ENCODE measurements at places on chromosomes 4 and X.

DNA sequence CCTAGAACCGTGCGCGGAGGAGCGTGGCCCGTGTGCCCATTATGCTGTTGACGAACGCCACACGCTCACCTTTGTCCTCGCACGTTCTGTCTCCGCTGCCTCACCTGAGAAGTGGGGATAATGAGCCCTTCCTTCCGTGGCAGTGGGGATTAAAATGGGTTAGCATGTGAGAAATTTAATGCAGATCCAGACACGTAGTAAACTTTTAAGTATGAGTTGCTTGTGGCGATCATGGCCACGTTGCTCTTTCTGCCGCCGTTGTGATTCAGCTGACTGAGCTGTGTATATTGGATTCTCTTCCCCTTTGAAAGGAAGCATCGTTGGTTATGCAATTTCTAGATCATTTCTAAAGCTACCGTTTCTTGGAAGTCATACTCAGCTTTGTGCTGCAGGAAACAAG lies 16.5 kb downstream of the TBC1D14 start:
- no peak for DNase-seq

DNA sequence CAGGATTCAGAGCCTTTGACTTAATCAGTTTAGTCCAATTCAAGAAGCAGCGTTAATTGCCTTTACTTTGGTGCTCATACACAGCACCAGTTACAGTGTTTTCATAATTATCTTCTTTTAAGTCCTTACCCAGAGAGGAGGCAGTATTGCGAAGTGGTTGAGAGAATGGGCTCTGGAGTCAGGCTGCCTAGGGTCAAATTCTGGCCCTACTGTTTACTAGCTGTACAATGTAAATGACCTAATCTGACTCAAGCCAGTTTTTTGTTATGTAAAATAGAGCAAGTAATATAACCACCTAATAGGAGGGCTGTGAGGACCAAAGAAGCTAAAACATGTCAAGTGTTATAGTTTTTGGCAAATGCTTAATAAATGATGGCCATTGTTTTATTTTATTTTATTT lies 27.6 kb downstream of the WDR44 start:
- DNase-seq = no peak

DNA sequence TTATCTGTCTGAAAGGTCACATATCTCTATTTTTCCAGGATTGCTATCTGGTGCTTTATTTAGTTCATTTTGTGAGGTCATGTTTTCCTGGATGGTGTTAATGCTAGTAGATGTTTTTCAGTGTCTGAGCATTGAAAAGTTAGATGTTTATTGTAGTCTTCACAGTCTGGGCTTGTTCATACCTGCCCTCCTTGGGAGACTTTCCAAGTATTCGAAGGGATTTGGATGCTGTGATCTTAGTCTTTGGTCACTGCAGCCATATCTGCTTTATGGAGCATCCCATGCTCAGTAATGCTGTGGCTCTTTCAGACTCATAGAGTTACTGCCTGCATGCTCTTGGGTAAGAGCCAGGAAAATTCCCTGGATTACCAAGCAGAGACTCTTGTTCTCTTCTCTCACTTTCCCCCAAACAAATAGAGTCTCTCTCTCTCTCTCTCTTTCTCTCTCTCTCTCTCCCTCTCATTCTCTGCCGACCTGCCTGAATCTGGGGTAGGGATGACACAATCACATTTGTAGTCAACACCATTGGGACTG lies 130.0 kb downstream of the AR start:
- DNase-seq = no peak

DNA sequence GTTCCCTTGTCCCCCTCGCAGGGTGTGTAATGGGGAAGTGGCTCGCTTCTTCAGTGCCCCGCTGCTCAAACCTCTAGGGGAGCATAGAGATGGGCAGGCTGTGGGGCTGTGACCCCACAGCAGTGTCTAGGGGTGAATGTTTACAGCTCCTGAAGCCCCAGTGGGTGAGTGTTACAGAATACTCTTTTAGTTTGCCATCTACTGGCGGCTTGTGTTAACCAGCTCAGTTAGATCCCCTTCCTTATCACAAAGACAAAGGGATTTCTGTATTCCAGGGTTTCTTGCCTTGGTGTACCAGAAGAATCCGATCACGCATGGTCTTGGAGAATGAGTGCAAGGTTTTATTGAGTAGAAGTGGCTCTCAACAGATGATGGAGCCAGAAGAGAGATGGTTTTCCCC lies 108.1 kb upstream of the IQCM start:
- DNase-seq = no peak

GRCh38 chr4:53551958-53552357 lies 39.3 kb downstream of the LNX1 start:
- DNase-seq = no peak

- no peak for DNase-seq
Observed at GRCh38 chr4:104492183-104492771, 2.4 kb downstream of the CXXC4 start.

GRCh38 chr4:7727749-7728148 lies 211.9 kb downstream of the AFAP1 start:
- DNase-seq = no peak

GRCh38 chrX:10174810-10175209 lies 18.0 kb downstream of the CLCN4 start:
- no peak for DNase-seq

GRCh38 chr4:813900-814299 lies 12.0 kb downstream of the CPLX1 start:
- no peak for DNase-seq

- no peak for DNase-seq
Observed at GRCh38 chrX:139881572-139881971, 51.3 kb downstream of the ATP11C start.

- no peak for DNase-seq
Observed at GRCh38 chrX:152037183-152037582, 62.7 kb upstream of the GABRE start.

GRCh38 chr4:7156761-7157488 lies 35.4 kb upstream of the SORCS2 start:
- no peak for DNase-seq

- no peak for DNase-seq
Observed at GRCh38 chrX:21986596-21986995, 45.5 kb upstream of the PHEX start.

DNA sequence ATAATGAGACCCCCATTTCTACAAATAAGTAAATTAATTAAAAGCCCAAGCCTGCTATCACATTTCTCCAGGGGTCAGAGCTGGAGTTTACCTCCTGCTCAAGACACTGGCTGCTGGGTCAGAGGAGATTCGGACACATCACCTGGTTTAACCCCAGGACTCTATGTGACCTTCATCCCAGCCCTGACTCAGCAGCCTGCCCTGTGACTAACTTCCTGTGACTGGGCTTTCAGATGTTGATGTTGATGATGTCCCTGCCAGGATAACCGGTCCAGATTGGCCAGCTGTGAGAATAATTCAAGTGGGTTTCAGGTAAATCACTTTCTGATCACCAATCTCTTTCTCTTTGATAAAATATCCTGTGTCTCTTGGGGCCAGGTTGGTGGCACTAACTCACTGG lies 102.4 kb upstream of the MAML3 start:
- no peak for DNase-seq

- DNase-seq = no peak
Observed at GRCh38 chr4:150411520-150411919, 170.4 kb upstream of the MAB21L2 start.

DNA sequence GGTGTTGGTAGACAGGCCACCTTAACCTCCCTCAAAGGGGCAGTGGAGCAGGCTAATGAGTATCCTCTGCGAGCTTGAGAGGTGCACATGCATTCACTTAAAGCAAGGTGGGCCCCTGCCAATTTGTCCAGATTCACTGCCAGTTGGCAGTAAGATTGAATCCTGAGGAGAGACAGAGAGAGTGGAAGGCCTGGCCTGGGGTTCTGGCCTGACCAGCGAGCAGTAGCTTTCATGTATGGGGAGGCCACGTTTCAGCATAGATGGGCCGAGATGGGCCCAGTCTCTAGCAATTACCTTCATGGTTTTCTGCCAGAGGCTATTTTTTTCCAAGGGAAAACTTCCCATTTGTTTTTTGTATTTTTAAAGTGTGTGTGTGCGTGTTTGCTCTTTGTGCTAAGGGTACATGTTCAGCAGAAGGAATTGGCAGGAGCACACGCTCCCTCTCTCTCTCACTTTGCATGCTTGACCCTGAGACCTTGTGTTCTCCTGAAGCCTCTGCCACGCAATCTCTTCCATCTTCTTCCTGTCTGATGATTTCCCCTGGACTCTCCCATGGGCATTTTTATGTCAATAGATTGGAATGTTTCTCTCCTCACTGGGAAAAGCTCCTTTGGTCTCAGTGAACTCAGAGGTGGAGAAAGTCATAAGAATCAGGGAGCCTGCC lies 215.8 kb upstream of the SFRP2 start:
- DNase-seq = no peak

DNA sequence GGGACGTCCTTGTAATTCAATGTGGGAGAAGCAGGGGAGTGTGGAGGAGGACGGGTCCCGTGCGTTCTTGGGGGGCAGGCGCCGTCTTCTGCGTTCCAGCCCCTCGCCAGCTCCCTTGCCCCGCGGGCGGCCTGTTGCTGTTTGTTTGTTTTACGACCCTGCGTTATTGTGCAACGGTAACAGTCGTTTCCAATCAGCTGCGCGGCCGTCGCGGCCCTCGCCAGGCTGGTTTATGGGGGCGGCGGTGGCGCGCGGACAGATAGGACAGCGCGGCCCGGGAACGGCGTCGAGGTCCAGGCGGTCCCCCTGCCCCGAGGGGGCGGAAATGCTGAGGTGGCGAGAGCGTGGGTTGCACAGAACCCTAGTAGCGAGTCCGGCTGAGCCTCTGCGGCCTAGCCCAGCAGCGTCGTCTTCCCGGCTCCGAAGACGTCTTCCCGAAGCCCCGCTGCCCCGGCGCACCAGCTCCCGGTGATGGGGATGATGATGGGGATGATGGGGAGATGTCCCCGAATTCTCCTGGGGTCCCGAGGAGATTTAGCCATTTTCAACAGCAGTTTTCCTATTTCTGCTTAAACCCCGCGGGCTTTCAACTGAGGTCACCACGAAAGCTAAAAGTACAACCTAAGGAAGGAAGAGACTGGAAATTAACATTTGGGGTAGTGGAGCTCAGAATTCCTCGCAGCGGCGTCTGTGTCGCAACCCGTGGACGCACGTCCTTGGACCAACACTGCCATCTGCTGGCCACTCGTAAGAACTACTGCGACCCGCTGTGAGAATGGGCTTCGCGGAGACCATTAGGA lies 4.8 kb downstream of the PDGFRA start:
- no peak for DNase-seq

DNA sequence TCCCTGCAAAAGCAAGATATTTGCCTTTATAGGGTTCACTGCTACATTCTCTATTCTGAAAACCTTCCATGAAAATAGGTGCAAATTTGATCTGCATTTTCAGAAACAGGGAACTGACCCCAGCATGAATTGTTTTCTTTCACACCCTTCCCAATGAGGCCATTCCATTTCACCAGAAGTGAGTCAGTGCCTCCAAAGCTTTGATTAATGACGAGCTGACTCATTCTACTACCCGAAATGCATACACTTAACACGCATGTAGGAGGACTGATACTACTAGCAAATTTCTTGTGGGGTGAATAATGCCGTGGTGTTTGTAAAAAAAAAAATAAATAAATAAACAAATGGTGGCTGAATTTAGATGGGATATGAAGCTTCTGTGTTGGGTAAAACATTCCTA lies 146.9 kb upstream of the FGF13 start:
- no peak for DNase-seq

- no peak for DNase-seq
Observed at GRCh38 chr4:6886886-6887285, 22.7 kb upstream of the TBC1D14 start.

DNA sequence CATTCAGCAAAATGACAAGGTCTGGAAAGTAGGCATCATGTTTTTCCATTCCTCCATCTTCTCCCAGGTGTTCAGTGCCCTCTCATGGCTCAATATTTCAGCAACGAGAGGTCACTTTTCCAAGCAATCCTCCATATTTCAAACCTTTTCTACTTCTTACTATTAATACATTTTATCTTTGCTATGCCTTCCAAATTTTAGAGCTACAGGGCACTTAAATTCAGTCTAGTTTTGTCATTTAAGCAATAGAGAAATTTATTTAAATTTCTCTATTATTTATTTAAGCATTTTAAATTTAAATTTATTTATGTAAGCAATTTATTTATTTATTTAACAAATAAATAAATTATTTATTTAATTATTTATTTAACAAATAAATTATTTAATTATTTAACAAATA lies 305.1 kb upstream of the ANXA10 start:
- no peak for DNase-seq

DNA sequence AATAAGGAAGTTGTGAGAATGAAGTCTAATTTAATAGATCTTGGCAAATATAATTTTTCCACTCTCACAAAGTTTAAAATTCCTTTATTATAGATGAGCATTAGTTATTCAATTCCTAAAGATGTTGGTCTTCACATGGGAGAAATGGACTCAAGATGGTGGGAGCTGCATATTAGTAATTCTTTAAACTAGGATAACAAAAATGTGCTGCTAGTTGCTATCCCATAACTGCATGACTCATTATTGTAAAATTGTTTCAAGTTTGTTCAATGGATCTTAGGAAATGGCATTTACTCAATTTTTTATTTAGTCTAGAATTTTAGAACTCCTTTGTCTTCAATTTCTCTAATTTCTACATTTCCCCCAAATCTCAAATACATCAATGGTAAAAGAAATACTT lies 155.8 kb downstream of the ATP10D start:
- no peak for DNase-seq

GRCh38 chr4:30182786-30183185 lies 537.4 kb upstream of the PCDH7 start:
- no peak for DNase-seq

DNA sequence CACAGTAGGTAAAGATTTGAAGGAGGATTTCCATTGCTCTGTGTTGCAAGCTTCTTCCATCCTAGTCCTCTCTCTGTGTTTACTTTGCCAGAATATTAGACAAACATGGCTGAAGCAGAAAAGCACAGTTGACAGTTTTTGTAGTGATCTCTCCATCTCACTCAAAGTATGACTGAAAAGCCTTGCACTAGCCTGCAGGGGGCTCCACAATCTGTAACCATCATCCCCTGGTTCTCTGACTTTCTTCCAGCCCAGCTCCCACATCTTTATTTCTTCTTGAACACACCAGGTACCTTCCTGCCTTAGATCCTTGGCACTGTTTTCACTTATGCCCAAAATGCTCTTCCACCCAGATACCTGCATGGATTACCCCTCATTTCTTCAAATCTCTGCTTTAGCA lies 34.1 kb upstream of the HHIP start:
- no peak for DNase-seq

DNA sequence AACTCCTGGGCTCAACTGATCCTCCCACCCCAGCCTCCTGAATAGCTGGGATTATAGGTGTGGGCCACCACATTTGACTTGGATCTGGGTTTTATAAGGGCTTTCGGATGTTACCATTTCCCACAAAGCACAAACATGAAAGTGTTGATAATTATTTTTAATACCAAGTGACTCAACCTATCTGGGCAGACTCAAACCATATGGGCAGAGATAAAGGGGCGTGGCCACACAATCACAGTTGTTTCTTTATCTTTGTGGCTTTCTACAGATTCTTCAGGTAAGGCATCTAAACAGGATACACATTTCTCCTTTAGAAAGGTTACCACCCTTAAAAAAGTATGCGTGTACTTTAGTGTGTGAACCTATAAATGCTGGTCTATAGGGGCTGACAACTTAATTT lies 122.5 kb downstream of the ZNF827 start:
- DNase-seq = no peak

Measured in esophagus squamous epithelium (tissue), 5 donors.